ENCODE measurements at places on chromosomes 11 and 22.

DNA sequence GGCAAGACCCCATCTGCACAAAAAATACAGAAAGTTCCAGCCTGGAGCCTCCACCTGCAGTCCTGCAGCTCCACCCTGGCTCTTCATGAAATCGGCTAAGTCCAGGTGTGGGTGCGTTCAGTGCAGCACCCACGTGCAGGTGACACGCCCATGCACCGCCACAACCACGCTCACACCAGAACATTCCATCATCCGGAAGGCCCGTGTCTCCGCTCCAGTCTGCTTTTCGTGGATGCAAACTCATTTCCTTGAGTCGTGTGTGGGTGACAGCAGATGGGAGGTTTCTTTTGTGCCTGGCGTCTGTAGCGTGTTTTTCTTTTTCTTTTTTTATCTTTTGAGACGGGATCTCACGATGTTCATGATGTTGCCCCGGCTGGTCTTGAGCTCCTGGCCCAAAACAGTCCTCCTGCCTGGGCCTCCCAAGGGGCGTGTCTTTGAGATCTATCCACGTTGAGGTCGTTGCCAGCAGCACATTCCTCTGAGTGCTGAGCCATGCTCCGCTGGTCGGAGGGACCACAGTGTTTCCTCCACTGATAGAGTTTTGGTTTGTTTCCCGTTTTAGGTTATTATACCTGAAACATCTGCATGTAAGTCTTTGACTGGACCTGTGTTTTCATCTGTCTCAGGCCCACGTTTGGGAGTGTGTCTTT, 7.2 kb downstream of the PTDSS2 start:
- DNase-seq: no peak

DNA sequence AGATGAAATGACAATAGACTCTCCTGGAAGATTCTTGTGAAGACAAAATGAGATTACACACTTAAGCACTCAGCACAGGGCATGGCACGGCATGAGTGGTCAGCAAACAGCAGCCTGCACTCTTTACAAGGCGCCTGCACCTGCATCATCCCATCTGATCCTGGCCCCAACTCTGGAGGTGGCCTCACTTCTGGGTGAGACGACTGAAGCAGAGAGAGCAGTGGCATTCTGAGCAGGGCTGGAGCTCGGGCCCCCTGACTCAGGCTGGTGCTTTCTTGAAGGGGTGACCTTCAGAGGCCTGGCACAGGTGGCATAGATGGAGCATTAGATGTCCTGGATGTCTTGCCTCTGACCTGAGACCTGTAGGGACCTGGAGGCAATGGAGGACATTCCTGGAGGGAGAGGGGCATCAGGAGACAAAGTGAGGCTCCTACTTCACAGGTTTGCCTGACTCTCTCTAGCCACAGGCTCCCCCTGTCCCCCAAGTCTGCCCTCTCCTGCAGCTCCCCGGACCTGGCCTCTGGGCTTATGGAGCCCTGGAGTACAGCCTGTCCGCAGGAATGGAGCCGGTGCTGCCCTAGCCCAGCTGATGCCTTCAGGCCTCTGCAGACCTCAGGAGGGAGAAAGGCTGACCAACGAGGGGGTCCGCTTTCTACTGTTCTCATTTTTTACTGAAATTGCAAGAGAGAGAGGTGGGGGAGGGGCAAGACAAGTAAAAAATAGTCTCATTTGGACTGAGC, 65.5 kb upstream of the THY1 start:
- DNase-seq: no peak

GRCh38 chr22:42716649-42717127, 4.0 kb downstream of the A4GALT start:
- DNase-seq: no peak

DNA sequence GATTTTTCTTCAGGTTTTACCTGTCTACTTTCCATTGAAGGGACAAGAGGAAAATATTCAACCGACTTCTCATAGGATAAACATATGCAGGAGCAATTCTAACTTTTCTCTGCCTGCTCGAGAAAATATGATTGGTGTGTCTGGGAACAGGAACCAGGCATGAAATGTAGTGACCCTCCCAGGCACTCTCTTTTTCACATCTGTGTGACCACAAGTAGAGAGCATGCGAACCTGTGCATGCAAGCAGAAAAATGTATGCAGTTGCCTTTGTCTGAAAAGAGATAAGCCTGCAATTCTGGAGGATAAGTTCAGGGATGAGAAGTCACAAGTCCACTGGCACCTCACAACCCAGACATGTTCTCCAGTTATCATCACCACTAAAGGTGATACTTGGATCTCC, 583.5 kb upstream of the FAT3 start:
- no peak for DNase-seq

- peak; percentile 46 for DNase-seq
These were observed 552 bp downstream of the RIN1 start for GRCh38 chr11:66335531-66336233.

- no peak for DNase-seq
These were observed 139.4 kb downstream of the PAX6 start for GRCh38 chr11:31671681-31672080.

- no peak for DNase-seq
These were observed 96.1 kb upstream of the AKIP1 start for GRCh38 chr11:8814923-8815240.

- no peak for DNase-seq
These were observed 390.6 kb downstream of the GUCY1A2 start for GRCh38 chr11:106627694-106628093.

DNA sequence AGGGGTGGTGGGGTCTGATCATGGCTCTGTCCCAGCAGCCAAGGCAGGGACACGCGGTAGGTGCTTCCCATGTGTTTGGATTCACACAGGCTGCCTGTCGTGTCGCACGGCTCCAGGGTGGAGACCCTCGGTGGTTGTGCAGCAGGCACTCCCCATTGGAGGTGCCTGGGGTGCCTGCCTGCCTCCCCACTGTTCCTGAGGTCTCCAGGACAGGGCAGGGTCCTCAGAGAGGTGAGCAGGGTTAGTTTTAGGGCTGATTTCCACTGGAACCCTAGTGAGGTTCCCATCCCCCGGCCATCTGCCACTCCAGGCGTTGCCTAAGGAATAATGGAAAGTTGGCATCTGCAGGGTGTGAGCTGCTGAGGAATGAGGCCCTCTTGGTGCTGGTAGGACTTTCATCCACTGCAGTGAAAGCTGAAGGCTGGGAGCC, 32.3 kb downstream of the OSBPL5 start:
- no peak for DNase-seq

- DNase-seq: peak; percentile 75
These were observed 482 bp downstream of the DDX17 start for GRCh38 chr22:38505541-38506117.

DNA sequence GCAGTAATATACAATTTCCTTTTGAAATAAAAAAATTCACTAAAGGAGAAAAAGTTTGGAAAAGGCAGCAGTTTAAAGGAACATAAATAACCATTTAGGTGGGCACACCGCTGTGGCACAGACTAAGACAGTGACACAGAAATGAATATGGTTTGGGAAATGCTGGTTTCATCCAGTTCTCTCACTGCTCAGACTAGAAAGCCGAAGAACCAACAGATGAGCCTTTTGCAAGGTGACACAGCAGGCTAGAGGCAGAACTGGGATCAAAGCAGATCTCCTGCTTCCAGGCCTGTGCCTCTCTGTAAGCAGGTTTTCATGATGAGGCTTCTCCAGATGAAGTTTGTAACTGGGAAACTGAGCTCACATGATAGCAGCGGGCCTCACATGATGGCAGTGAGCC, 380.0 kb upstream of the NARS2 start:
- no peak for DNase-seq

DNA sequence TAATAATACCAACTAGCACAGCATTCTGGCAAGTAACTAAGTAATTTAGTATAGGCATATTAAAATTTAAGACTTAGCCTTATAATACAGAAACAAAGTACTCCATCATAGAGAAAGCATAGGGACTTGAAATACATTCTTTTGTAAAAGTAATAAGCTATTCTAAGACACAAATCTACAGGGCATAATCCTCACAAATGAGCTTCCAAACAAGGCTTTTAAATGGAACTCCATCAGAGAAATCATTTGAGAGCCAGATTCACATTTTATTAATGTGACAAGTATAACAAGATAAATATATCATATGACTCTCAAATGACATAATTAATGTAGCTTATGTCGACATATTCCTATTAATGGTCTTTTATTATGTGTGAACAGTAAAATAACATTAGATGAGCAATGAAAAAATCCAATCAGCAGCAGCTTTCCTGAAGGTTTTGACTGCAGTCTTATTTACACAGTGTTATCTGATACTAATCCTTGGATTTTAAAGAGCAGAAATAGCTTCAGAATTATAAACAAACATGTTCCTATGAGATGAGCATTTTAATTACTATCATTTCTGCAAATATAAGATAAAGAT, 241.4 kb downstream of the TTC28 start:
- peak; percentile 36 for DNase-seq

GRCh38 chr11:64885367-64886286, 7.2 kb upstream of the EHD1 start:
- no peak for DNase-seq

- DNase-seq: no peak
These were observed 72.4 kb upstream of the FGF3 start for GRCh38 chr11:69891421-69892236.

Measured in lung (tissue), 17 donors.